ENCODE measurements at places on chromosomes 11 and 22.

DNA sequence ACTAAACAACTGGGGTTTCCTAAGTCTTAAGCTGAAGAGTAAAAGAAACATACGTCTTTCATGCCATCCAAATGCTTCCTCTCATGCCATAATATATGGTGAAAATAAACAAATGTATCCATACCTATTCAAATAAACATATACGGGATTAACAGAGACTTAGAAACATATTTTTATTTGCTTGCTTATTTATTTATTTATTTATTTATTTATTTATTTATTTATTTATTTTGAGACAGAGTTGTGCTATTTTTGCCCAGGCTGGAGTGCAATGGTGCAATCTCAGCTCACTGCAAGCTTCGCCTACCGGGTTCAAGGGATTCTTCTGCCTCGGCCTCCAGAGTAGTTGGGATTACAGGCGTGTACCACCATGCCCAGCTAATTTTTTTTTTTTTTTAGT is 291.6 kb upstream of the CNTN5 start:
- DNase-seq, result no peak

GRCh38 chr11:440065-441042 is 1.5 kb downstream of the ANO9 start:
- no peak for DNase-seq

DNA sequence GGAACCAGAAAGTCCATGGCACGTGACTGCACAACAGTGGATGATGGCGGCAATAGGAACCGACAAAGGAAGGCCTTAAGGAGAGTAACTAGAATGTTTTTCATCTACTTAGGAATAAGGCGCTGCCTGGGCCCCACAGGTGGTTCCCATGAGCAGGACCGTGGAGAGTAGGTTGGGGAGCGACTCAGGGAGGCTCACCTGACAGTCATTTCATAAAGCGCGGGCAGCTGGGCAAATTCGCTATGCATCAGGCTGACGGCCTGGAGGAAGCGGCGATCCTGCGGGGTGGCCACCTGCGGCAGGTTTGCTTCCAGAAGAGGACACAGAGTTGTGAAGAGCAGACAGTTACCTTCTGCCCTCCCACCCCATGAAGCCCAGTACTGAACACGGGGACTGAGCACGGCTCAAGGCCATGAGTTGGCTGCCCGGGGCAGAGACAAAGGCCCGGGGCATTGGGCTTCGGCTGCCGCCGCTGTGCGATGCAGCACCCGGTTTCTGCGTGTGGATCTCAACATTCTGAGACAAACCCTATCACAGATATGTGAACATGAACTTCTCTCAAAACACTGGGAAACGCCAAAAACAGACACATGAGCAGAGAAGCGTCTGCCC is 25.8 kb downstream of the HPS4 start:
- no peak for DNase-seq

GRCh38 chr22:49365191-49365837 is 462.4 kb downstream of the BRD1 start:
- no peak for DNase-seq

GRCh38 chr11:124656774-124657630 is 16.5 kb downstream of the SIAE start:
- DNase-seq, result no peak
